Muscle of back (tissue), 13 donors: ENCODE measurements at places on chromosomes 11 and 22. TPM values are rescaled to one million over a fixed set of nuclear protein-coding genes. Genes with fewer than 3 reads are reported as not detected.
A peak's percentile ranks its signal among the peaks of the same experiment; 100 is the strongest.

The CLCF1 gene
- polyA plus RNA-seq = 2.7 TPM

The STIM1 gene
- polyA plus RNA-seq = 111 TPM

The CCDC89 gene
- 1.5 TPM for polyA plus RNA-seq

The CST6 gene
- polyA plus RNA-seq = not detected

The TRIM66 gene
- polyA plus RNA-seq = 0.89 TPM

The CABP7 gene
- polyA plus RNA-seq = 0.10 TPM

The MS4A4A gene
- 12.5 TPM for polyA plus RNA-seq

The DNAJC4 gene
- polyA plus RNA-seq = 48.3 TPM

DNA sequence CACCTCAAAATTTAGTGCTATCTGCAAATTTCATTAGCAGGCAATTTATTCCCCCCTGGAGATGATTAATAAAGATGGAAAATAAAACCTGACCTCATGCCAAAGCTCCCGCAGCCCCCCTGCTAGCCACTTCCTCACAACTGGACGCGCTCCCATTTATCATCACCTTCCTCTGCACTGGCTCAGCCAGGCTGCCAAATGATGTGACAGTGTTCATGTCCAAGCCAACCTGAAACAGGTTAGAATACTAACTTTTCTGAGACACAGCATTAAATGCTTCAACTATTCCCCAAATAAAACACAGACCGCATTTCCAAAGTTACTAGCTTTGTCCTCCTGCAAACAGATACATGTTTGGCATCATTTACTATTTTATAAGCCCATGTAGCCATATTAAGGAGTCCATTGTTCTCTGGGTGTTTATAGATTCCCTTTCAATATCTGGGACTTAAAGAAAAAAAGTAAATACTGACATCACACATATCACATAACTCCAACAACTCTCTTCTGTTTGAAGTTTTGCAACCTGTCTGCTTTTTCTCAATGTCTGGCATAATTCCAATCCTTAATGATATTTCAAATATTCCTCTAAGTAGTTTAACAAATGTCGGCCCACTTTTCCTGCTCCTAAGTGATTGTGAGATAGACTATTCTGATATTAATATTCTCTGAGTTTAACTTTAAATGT is 829.7 kb upstream of the FAT3 start:
- no peak for DNase-seq

GRCh38 chr11:107840129-107840484 is 18.5 kb downstream of the SLC35F2 start:
- DNase-seq = no peak

DNA sequence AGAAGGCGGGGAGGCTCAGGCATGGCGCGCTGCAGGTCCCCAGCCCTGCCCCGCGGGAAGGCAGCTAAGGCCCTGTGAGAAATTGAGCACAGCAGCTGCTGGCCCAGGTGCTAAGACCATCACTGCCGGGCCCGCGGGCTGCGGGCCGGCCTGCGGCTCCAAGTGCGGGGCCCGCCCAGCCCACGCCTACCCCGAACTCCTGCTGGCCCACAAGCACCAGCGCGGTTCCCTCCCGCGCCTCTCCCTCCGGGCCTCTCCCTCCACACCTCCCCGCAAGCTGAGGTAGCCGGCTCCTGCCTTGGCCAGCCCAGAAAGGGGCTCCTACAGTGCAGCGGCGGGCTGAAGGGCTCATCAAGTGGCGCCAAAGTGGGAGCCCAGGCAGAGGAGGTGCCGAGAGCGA is 4.6 kb upstream of the RDX start:
- no peak for DNase-seq

DNA sequence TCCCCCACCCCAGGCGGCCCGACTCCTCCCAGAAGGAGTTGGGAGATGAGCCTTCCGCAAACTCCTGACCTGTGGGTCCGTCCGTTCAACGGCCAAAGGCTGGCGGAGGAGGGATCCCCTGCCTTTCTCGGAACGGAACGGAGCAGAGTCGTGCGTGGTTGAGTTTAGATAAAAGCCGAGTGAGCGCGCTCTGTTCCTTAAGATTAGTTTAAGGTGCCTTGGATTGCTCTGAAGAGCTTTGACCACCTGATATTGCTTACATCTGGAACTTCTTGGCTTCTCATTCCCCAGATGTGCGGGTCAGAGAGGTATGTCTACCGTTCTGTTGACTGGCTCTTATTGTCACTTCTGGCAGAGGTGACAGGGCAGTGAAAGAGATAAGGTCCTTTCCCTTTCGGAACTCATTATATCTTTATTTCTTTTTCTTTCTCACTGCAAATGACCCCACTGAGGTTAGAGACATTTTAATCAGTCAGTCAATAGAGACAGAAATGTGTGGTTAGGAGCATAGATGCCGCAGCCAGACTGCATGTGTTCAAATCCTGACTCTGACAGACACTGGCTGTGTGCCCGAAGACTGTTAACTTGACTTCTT is at the start of gene TRIM6:
TSS of gene TRIM6 (plus strand) at position 31 of the 595 bp plus-strand sequence. CDS start at position 292, 261 bp downstream.
- DNase-seq = peak; percentile 46

DNA sequence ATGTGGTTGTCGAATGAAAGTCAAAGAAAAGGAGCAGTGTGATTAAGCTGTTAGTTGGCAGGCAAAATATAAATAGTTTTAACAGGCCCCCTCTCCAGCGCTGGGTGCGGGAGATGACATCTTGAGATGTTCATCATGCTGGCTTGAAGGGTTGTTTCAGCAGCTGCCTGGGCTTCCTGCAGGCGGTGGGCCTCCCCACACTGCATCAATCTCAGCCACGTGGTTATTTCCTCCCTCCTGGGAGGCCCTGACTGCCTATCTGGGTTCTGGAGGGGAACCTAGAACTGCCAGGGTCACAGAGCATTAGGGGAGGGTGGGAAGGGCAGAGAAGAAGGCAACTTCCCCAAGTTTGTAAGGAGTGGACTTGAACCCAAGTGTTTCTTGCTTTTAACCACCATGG is 173.3 kb upstream of the SYT13 start:
- DNase-seq = no peak

DNA sequence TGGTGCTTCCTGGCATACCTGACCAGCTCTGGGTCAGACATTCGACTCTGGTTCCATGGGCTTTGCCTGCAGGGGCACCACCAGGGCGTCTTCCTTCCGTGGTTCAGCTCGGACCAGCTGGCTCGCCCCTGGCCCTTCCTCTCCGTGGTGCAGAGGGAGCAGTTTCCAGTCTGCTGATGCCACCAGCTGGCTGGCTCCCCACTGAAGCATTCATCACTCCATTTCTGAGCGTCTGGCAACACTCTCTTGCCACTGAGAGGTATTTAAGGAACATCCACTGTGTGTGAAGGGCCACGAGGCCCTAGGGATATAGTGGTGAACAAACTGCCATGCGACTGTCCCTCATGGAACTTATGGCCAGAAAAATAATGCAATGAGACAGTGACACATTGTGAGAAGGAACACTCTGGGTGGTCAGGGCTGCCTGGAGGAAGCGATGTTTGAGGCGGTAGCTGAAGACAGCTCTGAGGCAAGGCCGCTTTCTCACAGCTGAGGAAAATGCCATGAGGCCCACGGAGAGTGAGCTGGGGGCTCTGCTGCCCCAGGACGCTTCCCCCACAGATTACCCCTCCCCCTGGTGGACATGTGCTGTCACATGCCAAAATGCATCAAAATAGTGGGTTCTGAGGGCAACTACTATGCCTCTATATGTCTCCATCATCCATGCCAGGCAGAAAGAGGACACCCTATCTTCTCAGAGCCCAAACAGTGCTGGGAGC is 44.9 kb upstream of the ARFGAP3 start:
- DNase-seq = no peak

GRCh38 chr22:49724893-49725489 is 102.7 kb downstream of the BRD1 start:
- DNase-seq = peak; percentile 23

- DNase-seq = peak; percentile 37
These were observed 128.0 kb downstream of the RBFOX2 start for GRCh38 chr22:35900483-35901168.

DNA sequence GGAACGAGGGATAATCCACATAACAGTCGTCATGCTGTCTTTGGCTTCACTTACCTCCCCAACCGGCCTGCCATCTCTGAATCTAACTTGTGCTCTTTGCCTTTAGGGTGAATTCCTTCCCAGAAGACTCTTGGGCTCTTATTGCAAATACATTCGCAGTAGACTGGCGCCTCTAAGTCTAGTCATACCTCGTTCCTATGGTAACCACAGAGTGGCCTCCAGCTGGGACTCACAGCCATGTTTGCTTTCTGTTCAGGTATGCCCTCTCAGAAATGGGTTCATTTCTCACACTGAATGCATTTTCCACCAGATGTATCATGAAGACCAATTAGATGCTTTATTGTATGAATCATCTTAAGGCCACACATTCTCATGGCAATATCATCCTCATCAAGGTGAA is 112.7 kb downstream of the FAR1 start:
- DNase-seq = no peak

- DNase-seq = no peak
These were observed 850.8 kb downstream of the BRD1 start for GRCh38 chr22:48976556-48977535.

GRCh38 chr11:86244063-86244521 is 461 bp upstream of the EED start:
- no peak for DNase-seq

DNA sequence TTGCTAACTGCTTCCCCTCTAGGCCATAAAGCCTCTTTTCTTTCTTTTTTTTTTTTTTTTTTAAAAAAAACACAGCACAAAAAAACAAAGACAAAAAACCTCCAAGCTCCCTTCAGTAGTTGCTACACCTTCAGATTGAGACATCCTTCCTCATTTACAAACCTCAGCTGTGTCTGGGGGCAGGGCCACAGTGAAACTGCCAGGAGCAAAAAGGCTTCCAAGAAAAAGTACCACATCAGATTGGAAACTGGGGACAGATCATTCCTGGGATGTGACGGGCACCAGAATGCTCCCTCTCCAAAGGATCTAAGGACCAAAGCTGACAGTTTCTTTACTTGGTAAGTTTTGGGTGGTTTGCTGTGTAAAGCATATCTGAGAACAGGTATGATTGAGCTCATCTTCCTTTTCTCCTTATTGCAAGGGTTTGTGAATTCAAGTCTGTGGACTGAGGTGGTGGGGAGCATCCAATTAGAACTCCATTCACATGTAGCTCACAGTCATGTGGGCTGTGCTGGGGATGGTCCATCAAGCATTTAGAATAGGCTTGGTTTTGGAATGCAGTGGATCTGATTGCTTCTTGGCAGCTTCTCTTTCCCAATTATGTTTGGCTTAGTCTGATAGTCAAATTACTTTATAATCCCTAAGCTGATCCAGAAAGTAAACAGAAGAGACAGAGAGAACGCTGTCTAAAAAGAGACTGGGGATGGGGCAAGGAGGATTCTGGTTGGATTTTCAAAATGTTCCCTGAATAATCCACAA is 705 bp downstream of the BBOX1 start:
- DNase-seq = no peak

- DNase-seq = no peak
These were observed 62.3 kb downstream of the CTNND1 start for GRCh38 chr11:57823859-57824258.

GRCh38 chr11:550746-551085 is 9.8 kb downstream of the LMNTD2 start:
- DNase-seq = no peak

- DNase-seq = peak; percentile 71
These were observed 38.0 kb downstream of the METTL15 start for GRCh38 chr11:28146123-28146751.

DNA sequence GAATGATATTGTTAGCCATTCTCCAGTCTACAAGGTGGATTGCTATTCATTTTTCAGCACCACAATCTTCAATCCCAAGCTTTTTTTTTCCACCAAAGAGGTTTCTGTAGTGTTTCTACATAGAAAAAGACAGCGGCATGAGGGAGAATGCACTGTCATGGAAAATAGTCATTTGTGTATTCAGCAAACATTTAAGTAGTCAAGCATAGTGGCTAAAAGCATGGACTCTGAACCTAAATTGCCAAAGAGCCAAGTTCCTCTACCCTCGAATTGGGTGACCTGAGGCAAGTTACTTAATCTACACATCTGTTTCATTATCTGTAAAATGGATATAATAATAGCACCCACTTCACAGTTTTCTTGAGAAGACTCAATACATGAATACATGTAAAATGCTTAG is 14.2 kb downstream of the GAS2 start:
- no peak for DNase-seq

GRCh38 chr11:20075627-20076026 is 84.6 kb downstream of the DBX1 start:
- DNase-seq = no peak

DNA sequence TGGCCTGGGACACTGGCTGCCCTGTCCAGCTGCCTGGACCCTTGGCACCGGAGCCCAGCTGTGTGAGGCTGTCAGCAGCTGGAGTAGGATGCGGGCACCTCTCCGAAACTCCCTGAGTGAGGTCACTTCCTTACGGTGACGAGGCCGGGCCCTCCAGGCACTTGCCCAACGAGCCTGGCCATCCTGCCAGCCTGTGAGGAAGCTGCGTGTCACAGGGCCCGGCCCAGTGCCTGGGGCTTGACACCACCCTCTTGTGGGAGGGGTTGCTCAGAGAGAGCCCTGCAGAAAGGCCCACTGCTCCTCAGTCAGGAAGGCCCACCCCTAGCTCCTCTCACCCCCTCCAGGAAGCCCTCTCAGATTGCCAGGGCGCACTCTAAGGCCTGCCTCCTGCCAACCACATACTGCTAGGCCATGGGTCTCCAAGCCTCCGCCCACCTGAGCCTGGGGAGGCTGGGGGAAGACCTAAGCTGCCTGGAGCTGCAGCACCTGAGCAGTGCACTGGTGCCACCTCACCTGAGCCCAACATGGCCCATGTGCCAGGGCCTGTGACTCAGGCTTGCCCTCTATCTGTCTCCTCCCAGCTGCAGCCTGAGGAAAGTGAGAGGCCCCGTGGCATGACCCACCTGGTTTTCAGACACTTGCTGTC is 4.3 kb upstream of the PHLDA2 start:
- peak; percentile 61 for DNase-seq

GRCh38 chr11:37946155-37946766 is 1348.2 kb upstream of the RAG2 start:
- peak; percentile 2 for DNase-seq

DNA sequence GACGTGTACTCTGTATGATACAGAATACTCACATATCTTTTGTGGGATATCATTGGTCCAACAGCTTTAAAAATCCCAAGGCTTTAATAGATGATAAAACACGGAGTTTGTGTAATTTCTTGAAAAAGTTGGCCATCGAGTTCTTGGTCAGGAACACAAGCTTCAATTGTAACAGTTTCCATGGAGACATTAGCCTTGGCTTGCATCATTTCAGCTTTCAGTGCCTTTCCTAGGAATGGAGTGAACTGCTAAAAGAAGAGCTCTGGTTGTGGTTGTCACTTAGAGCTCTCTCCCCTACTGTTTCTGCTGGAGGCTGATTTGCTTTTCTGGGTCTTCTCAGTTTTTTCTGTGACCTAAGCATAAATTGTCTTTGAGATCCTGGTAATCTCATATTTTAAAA is 14.2 kb downstream of the BMAL1 start:
- no peak for DNase-seq
